ENCODE measurements at places on chromosomes 7 and 10.

DNA sequence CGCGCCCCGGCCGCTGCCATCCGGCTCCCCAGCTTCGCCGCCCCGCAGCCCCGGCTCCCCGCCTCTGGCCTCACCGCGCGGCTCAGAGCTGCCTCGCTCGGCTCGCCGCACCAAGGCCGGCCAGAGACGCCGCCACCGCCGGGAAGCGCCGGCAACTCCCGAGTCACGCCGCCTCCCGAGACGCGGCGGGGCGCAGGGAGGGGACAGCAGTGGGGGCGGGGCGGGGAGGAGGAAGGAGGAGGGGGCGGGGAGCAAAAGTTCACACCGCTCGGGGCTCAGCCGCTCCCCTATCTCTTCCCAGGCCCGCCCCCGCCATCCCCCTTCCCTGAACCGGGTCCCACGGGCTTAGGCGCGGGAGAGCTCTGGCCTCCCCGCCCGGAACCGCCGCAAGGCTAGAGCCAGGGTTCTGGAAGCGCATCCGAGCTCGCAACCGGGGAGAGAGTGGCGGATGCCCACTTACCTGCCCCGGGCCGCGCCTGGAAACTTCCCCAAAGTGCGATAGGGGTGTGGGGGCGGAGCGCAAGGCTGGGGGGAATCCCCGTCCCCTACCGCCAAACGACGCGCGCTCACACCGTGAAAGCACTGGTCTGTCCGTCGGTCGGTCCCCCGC, 1.0 kb downstream of the CHST15 start:
- peak; percentile 34 for DNase-seq

- no peak for DNase-seq
Observed at GRCh38 chr7:19090526-19090925, 26.9 kb downstream of the TWIST1 start.

- DNase-seq: no peak
Observed at GRCh38 chr7:4996696-4997222, 37.8 kb upstream of the MMD2 start.

- no peak for DNase-seq
Observed at GRCh38 chr7:75628055-75628454, 110.7 kb downstream of the HIP1 start.

GRCh38 chr10:43156590-43157341, 18.5 kb downstream of the CSGALNACT2 start:
- no peak for DNase-seq

- no peak for DNase-seq
Observed at GRCh38 chr7:87337331-87337730, 8.1 kb upstream of the CROT start.

DNA sequence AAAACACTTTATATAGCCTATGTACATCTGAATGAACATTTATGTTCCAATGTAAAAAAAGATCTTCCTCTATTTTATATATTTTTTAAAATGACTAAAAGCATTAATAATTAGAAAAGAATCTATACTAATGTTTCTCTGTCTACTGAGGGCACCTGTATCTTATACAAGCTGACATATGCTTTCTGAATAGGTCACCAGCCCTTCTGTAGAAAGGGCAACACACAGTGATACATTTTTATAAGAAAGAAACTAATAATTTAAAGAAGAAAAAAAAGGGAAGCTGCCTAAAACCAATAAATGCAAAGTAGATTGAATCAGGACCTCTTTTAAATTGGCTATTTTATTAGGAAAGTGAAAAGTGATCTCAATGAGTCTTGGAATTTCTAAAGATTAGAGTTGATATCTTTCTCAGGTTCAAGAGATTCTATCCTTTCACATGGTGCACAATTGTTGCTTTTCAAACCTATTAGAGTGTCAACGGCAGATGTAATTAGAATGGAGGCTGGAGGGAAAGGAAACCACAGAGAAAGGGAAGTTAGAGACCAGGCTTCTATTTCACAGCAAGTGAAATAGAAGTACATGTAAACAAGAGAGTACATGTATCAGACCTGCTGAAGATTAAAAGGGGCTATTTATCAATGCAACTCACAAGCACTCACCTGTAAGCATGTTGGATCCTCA, 6.3 kb downstream of the MTPN start:
- peak; percentile 16 for DNase-seq

DNA sequence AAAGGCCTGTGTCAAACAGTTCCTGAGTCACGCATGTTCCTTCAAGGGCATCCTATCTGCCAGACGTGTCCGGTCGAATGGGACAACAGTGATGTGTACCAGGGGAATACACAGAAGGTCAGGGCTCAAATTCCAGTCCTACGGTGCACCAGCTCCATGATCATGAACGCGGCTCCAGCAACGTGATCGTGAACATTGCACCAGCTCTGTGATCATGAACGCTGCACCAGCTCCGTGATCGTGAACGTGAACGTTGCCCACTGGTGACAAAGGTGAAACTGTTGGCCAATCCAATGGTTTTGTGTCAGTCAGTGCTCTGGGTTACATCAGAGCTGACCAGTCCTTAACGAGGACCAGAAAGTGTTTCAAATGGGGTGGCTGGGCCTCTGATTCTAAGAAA, 4.3 kb upstream of the PTPRN2 start:
- DNase-seq: no peak

DNA sequence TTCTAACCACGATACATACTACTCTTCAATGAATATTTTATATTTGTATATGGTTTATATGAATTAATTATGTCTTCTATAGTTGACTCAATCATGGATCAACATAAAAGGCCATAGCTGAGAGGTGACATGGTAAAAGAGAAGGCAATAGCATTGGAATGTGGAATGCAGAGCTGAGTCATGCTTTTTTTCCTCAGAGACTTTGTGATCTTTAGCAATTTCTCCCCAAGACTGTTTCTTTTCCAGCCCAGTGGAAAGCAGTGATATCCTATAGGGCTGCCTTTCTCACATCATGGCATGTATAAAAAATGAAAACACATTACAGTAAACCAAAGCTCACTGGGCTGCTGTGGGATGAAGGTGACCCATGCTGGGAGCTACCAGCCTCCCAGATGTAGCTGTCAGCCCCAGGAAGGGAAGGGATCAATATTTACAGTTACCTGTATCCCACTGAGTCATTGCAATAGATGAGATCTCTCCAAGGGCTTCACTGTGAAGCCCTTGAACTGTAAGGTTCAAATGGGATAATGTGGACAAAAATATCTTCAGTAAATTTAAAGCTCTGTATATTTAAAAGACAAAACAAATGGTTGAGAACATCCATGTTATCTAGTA, 30.2 kb downstream of the SLC39A12 start:
- no peak for DNase-seq

- DNase-seq: peak; percentile 53
Observed at GRCh38 chr10:77925795-77926565, 575 bp downstream of the DLG5 start.

DNA sequence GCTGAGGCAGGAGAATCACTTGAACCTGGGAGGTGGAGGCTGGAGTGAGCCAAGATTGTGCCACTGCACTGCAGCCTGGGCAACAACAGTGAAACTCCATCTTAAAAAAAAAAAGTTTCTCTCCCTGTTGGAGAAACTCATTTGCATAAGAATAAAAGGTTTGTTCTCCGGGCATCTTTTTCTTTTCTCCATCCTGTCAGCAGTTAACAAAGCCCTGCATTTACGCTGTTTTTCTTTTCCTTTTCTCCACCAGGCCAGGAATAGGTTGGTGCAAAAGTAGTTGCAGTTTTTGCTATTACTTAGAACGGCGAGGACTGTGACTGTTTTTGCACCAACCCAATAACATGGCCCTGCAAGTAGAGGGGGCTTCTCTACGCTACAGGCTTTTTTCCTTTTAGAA, 9.5 kb upstream of the URGCP start:
- DNase-seq: no peak

- no peak for DNase-seq
Observed at GRCh38 chr10:10855151-10855581, 162.5 kb upstream of the CELF2 start.

DNA sequence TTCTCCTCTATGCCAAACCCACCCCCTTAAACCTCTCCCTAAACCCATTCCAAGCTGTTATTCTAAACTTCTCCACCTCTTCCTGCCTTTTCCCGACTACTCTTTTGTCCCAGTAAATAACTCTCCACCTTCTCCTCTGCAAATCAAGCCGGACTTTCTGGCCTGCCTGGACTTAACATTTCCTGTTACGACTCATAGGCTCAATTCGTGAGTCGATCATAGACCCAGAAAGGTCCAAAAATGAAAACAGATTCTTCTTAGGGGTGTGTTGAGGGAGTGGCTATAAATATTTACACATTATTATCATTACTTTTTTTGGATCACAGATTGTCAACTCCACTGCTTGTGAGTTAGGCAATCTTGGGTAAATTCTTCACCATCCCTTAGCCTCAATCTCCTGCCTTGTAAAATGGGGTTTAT, 59.0 kb upstream of the HABP2 start:
- DNase-seq: no peak

GRCh38 chr7:21154614-21155013, 273.3 kb upstream of the SP4 start:
- DNase-seq: no peak

DNA sequence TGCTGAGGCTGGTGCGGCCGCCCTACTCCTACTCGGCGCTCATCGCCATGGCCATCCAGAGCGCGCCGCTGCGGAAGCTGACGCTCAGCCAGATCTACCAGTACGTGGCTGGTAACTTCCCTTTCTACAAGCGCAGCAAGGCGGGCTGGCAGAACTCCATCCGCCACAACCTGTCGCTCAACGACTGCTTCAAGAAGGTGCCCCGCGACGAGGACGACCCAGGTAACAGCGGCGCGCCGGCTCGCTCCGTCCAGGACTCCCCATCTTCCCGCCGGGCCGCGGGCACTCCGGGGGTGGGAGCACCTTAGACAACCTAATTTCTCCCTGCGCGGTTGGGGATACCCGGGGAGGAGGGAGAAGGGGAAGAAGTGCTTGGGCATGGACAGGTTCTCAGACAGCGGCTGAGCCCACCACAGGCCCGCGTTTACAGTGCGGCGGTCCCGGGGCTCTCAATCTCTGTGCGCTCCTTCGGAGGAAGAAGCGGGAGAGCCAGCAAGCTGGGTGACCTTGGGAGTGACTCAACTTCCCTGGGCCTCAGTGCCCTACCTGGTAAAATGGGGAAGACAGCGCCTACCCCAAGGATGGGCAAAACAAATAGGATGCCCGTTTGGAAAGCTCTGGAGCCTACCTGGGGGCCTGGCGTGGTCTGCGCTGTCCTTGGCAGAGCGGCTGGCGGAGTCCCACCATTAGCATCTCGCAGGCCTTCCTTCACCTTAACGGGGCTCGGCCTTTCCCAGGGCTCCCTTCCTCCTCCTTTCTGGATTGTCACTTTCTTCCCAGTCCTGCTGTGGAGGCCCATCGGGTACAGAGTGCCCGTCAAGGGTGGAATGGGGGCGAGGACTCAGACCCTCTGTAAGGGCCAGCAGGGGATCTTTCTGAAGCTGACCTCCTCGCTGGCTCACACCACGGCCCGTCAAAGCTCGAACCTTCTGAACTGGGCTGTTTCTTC, 852 bp downstream of the FOXI2 start:
- DNase-seq: no peak

GRCh38 chr7:151177310-151177709, 9.7 kb downstream of the ASB10 start:
- no peak for DNase-seq

- no peak for DNase-seq
Observed at GRCh38 chr7:40870108-40870507, 735.3 kb downstream of the SUGCT start.

GRCh38 chr10:82683945-82684344, 809.0 kb downstream of the NRG3 start:
- no peak for DNase-seq

DNA sequence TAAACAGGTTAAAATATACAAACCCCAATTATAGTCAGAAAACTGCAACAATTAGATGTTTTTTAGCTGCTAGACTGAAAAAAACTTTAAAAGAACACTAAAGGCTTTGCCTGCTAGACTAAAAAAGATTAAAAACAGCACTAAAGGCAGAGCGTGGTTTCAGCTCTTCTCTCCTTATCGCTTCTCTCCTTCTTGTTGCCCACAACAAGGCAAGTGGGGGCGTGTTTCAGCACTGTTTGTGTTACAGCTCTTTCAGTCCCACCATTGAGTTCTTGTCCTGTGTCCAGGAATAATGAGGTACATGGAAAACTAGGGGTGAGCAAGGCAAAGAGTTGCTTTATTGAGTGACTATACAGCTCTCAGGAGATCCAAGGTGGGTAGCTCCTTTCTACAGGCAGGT, 112.3 kb downstream of the HPSE2 start:
- no peak for DNase-seq

- no peak for DNase-seq
Observed at GRCh38 chr10:30114401-30114800, 55.0 kb upstream of the JCAD start.

- no peak for DNase-seq
Observed at GRCh38 chr7:52705768-52706167, 329.7 kb upstream of the POM121L12 start.

- no peak for DNase-seq
Observed at GRCh38 chr10:125373546-125373945, 213.2 kb upstream of the CTBP2 start.
